ENCODE measurements at places on chromosomes 12 and 14. TPM values are rescaled to one million over a fixed set of nuclear protein-coding genes. Genes with fewer than 3 reads are reported as not detected.

GRCh38 chr12:24244801-24245200 is 295.3 kb upstream of the SOX5 start:
- no peak for DNase-seq

DNA sequence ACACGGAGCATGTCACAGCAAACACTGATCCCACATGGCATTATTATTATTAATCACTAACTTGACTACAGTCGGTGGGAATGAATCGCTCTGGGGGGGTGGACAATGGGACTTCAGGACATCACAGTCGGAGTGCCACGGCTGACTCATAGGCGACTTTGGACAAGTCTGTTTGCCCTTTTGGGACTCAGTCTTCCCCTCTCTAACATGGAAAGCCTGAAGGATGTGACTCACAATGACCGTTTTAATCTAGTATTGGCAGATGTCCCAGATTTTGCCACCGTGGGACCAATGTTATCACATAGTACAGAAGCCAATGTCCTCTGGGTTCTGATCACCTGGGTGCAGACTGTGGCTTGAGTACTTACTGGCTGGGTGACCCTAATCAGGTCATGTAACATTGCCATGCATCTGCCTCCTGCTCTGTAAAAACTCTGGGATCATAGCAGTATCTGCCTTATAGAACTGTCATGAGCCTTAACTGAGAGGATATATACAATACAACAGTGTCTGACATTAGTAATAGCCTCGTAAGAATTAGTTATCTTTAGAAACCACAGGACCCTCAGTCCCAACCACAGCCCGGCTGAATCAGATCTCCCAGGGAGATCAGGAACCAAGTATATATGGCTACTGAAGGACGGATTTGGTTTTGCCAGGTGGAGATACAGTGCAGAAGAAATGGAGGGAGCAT is 362.6 kb downstream of the BCL11B start:
- DNase-seq = no peak

GRCh38 chr14:92652413-92653151 is 95.8 kb downstream of the LGMN start:
- DNase-seq = no peak

GRCh38 chr14:26741711-26742212 is 143.9 kb upstream of the NOVA1 start:
- no peak for DNase-seq

DNA sequence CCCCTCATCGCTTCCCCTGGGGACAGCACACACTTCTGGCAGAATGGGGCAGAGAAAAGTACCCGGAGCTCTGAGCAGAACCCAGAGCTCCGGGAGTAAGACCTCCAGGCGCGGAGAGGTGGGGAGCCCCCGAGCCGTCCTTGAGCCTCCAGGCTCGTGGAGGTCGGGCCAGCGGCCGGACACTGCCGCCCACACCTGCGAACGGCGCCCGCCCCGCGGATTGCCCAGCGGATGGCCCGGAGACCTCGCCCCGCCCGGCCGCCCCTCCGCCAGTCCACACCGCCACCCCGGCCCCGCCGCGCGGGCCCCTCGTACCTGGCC is 344 bp downstream of the SPTLC2 start:
- no peak for DNase-seq

DNA sequence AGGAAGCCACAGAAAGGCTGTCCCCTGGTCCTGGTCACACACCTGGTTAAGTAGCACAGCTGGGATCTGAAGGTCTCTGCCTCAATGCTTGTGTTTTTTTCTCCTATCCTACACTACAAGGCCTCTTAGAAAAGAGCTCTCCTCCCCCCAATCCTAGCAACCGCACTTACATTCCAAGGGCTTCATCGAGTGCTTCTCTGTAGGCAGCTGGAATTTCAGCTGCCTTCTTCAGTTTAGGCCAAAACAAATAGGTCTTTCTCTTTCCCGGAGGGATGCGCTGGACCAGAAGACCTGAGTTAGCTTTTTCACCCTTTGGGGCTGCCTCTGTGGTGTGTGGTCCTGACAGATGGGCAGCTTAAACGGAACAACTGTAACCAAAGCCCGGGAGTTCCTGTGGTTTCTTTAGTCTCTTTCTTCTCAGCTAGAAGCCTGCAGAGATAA is 109.7 kb downstream of the GPATCH2L start:
- no peak for DNase-seq

DNA sequence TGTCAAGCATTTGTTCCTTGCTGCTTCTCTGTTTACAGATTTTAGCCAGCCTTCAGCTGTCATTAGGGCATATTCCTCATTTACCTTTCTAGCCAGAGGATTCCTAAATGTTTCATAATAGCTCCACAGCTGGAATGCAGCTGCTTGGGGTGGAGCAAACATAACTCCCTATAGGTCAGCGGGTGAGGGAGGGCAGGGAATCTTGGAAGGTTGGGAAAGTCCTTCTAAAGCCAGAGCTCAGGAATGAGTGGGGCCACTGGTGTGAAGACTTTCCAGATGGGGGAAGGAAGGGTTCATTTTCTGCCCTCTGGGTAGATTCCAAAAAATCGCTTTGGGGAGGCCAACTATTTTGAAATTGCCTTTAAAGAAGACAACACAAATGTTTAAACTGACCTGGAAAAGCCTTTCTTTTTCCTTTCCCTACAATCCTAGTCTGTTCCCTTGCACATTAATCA is 16.3 kb upstream of the IRF2BPL start:
- no peak for DNase-seq

- no peak for DNase-seq
Observed at GRCh38 chr12:100857971-100858370, 63.4 kb downstream of the ANO4 start.

DNA sequence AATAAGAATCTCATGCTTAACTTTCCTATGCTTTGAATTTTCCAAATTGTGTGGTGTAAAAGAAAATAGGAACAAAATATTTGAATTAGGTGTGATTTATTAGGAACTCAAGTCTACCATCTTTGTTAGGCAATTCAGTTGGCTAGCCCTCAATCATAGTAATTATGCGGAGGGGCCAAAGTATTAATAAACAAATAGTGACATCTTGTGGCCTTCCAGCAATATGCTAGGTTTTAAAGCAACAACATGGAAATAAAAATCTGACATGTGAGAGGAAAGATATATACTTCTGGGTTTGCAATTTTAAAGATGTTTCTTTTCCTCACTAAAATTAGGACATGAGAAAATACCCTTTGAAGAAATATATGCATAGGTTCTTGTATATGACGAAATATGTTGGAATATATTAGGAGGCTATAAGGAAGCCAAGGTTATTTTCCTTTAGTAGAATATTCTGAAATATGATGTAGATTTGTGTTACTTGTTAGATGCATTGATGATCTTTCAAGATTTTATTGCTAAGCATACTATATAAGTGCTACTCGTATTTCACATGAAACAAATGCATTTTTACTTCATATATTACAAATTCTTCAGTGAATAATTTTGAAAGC is 200.4 kb downstream of the PTPRO start:
- DNase-seq = peak; percentile 23

- DNase-seq = no peak
Observed at GRCh38 chr14:87409393-87409792, 583.6 kb downstream of the GALC start.

DNA sequence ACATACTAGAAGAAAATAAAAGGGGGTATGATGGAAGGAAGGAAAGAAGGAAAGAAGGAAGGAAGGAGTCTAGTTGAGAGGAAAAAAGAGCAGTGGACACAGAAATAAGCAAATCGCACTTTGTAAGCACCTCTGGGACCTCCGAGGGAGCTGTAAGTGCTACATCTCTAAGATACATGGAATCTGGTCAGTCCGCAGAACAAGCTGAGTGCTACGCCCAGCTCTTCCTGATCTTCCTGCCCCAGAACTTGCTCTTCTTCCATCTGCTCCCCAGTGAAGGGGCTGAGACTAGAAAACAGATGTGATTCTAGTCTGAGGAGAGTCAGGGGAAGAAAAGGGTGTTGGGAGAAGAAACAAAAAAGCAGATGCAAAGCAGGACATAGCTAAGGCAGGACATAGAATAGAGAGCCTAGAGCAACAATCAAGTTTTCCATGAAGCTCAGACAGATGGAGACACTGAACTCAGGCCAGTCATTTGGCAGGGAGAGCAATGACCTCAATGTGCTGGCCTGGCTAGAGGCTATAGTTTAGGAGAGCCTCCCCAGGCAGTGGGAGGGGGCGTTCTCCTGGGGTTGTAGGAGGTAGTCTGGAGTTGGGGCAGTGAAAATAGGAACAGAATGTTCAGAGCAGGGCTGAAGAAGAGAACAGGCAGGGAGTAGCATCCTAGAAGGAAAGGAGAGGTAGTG is 1.7 kb upstream of the MFAP5 start:
- DNase-seq = no peak

DNA sequence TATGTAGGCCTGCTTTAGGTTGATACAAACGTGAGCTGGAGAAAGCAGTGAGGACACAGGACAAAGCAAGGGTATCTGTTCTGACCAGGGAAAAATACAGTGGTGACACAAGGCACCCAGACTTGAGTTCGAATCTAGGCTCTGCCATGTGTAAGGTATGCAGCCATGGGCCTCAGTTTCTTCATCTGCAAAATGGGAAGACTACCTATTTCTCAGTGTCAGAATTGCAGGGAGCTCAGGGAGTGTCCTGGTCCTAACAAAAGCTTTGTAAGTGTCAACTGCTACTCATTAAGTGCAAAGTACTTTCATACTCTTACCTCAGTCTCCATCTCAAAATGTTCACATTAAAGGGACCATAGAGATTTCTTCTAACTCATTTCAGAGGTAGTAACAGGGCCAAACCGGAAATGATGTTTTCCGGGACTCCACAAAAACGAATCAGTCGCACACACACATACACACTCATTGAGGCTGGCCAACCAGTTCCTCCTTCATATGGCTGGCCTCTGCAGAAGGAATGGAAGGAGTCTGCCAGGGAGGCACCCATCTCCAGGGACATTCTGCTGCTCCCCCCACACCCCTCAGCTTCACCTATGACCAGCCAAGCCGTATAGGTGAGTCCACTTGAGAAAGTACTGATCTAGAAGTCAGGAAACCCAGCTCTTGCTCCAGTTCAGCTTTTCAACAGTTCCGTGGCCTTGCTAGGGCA is 7.8 kb downstream of the CTDSP2 start:
- no peak for DNase-seq

DNA sequence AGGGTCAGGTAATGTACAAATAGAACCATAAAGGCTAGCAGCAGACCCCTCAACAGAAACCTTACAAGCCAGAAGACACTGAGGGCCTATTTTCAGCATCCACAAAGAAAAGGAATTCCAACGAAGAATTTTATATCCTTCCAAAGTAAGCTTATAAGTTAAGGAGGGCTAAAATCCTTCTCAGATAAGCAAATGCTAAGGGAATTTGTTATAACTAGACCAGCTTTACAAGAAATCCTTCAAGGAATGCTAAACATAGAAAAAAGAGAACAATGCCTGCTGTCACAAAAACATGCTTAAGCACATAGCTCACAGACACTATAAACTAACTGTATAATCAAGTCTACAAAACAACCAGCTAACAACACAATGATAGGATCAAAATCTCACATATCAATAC is 130.7 kb upstream of the RPL10L start:
- DNase-seq = no peak

DNA sequence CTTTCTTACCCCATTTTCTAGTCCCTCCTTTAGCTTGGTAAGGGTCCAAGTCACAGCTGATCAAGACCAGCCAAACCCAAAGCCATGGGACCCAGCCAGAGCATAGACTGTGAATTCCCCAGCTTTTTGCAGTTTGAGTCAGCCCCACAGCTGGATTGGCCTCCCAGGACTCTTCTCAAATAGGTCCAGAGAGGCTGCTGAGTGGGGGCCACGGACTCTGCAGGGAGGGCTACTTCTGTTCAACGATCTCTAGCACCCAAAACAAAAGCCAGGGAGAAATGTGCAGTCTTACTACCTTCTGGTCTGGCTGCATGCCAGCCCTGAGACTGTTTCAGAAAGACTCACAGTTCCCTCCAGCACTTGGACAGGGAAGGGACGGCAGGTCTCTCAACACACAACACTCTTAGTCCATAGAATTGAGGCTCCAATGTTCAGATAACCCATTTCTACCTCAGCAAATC is 1.6 kb downstream of the VDR start:
- no peak for DNase-seq

- DNase-seq = no peak
Observed at GRCh38 chr14:93991212-93991611, 5.9 kb upstream of the CCDC197 start.

- DNase-seq = no peak
Observed at GRCh38 chr12:118337194-118337838, 35.4 kb downstream of the TAOK3 start.

DNA sequence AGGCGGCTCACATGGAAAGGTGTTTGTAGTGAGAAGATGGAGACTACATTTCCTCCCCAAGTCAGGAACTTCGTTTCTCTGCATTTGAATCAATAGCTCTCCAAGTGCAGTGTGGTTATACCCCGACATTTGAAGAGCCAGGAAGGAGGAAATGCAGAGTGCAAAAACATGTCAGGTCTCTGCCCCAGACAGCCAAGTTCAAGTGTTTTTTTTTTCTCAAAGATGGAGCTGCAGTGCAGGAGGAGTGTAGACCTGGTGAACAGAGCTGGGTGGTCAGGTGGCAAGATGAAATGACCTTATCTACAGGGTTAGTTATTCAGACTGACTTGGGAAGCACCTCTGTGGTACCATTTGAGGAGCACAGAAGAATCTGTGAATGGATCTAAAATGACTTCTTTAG is 21.3 kb downstream of the MLXIP start:
- no peak for DNase-seq

- no peak for DNase-seq
Observed at GRCh38 chr12:128567730-128568129, 256.0 kb downstream of the SLC15A4 start.

HOXC4 gene
- polyA plus RNA-seq = 37.2 TPM

FAR2 gene
- 43.7 TPM for polyA plus RNA-seq

LRRC9 gene
- 2.3 TPM for polyA plus RNA-seq

TPPP2 gene
- polyA plus RNA-seq = 4.3 TPM

KRT1 gene
- 0.31 TPM for polyA plus RNA-seq

RPGRIP1 gene
- polyA plus RNA-seq = 0.65 TPM

POTEM gene
- not detected for polyA plus RNA-seq

CCDC91 gene
- 37.2 TPM for polyA plus RNA-seq

KRT6A gene
- polyA plus RNA-seq = not detected

RNASE3 gene
- 1.1 TPM for polyA plus RNA-seq

TSHR gene
- polyA plus RNA-seq = 0.32 TPM

ARMH4 gene
- 81.3 TPM for polyA plus RNA-seq

SIX1 gene
- 10.3 TPM for polyA plus RNA-seq
